Right atrium auricular region (tissue), 2 donors: ENCODE measurements at places on chromosomes 5 and 9. TPM values are rescaled to one million over a fixed set of nuclear protein-coding genes. Genes with fewer than 3 reads are reported as not detected.

DNA sequence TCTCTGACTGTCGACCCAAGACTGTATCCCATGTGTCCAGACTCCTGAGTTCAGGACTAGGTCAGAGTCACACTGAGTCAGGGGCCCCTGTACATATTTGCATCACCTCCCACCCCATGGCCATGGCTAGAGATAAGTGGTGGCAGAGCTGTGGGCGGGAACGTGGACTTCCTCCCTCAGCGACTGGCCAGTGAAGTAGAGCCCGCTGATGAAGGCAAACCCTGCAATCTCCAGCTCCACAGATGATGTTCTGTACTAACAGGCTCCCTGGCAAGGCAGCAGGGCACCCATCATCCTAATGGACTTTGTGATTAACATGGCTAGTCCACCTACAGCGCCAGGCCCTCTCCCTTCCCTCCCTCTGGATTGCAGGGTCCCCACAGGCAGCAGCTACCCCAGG is 110.5 kb upstream of the LRRTM2 start:
- DNase-seq: peak; percentile 54
- no peaks in the 10 kb centered on the region for H3K36me3 ChIP-seq
- peaks cover 8% of the 10 kb centered on the region for H3K4me1 ChIP-seq
- H3K27me3 ChIP-seq: no peaks in the 10 kb centered on the region

- no peak overlapping the region for H3K27ac ChIP-seq
- H3K4me1 ChIP-seq: no peaks in the 10 kb centered on the region
- no peaks in the 10 kb centered on the region for H3K36me3 ChIP-seq
- H3K4me3 ChIP-seq: no peak overlapping the region
Measured at GRCh38 chr9:110979636-110980035, 58.6 kb downstream of the LPAR1 start.

The MEGF9 gene
- 15.3 TPM for total RNA-seq

GRCh38 chr5:111689357-111689935 is 67.5 kb downstream of the NREP start:
- no peak for DNase-seq
- H3K27ac ChIP-seq: no peak overlapping the region
- H3K4me1 ChIP-seq: no peaks in the 10 kb centered on the region
- H3K4me3 ChIP-seq: no peak overlapping the region
- H3K27me3 ChIP-seq: no peaks in the 10 kb centered on the region

The SHC3 gene
- total RNA-seq: 1.7 TPM

GRCh38 chr5:82938901-82939725 is 138.1 kb downstream of the TMEM167A start:
- no peak overlapping the region for H3K4me3 ChIP-seq
- DNase-seq: no peak
- H3K4me1 ChIP-seq: no peaks in the 10 kb centered on the region
- H3K36me3 ChIP-seq: no peaks in the 10 kb centered on the region
- no peaks in the 10 kb centered on the region for H3K27me3 ChIP-seq
- H3K27ac ChIP-seq: no peak overlapping the region

GRCh38 chr5:89300426-89300970 is 417.5 kb upstream of the MEF2C start:
- H3K36me3 ChIP-seq: no peaks in the 10 kb centered on the region
- no peak overlapping the region for H3K4me3 ChIP-seq

DNA sequence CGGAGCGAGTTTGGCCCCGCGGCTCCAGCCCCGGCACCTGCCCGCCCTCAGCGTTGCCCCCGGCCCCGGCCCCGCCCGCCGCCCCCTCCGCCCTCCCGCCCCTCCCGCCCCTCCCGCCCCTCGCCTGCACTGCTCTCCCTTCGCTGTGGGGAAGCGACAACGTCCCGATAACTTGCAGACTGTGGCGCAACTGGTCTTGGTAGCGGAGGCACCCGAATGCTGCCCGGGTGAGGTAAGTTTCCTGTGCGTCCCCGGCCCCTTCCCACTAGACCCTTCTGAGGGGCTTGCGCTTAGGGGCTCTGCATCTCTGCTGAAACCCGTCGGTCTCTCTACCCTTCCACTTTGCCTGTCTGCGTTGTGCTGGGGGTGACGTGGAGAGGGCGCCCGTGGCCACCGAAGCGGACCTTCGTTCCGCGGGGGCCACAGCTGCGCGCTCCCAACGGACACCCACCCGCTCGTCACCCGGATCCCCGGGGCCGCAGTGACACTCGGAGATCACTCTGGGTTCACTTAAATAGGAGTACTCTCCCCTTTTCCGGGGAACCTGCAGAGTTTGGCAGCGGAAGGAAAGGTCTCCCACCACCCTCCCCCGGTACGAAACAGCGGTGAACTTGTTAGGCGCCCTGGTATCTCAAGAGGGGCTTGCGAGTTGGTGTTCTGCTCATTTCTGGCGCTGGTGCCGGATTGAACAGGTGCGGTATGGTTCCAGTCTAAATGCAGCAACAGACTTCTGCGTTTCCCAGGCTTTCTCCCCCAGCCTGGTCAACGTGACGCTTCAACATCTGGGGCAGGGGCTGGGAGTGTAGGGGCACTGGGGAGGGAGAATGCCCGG is 707 bp downstream of the PIP5K1B start:
- peak overlapping the region; percentile 85 for H3K27ac ChIP-seq
- H3K4me3 ChIP-seq: peak overlapping the region; percentile 67
- no peaks in the 10 kb centered on the region for H3K4me1 ChIP-seq
- no peaks in the 10 kb centered on the region for H3K27me3 ChIP-seq
- no peak for DNase-seq
- no peaks in the 10 kb centered on the region for H3K36me3 ChIP-seq

The RASEF gene
- not detected for total RNA-seq

The FAM153A gene
- 1.9 TPM for total RNA-seq

The PITX1 gene
- not detected for total RNA-seq

The TMEM232 gene
- total RNA-seq: 1.2 TPM

DNA sequence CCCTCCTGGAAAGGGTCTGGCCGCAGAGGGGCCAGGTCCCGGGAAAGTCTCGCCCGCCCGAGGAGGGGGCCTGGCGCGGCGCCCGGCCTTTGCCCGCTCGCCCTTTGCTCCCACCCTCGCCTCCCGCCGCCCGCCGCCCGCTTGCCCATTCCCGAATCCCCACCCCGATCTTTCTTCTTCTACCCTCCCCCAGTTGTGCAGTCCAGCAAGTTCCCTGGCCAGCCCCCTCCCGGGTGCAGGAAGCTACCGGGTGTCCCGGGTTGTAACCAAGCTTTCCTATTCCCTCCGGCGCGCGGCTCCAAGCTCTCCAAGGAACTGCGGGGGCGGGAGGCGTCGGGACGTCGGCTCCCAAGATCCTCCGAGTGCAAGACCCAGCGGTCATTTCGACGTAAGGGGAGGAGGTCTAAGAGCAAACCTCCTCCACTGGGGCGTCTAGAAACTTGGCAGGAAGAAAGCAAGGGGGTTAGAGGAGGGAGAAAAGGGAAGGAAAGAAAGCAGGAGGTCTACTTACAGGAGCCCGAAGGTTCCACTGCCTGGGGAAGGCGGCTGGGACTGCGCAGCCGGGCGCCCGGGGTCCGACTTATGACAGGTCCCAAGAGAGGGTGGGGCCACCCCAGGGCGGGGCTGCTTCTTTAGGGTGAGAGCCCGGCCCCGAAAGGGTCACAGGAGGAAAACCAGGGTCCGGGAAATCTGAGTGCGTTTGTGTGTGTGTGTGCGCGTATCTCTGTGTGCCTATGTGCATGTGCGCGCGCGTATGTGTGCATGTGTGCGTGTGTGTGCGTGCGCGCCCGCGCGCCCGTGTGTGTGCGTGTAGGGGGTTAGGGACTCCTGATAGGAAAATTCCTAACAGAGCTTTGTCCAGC is at the start of gene PTGR1:
Gene PTGR1 (minus strand): TSS at position 556 of the 863 bp plus-strand sequence. CDS start 2,225 bp downstream, outside the sequence.
- peak; percentile 86 for DNase-seq
- H3K4me1 ChIP-seq: peaks cover 6% of the 10 kb centered on the region
- peaks cover 21% of the 10 kb centered on the region for H3K36me3 ChIP-seq
- no peaks in the 10 kb centered on the region for H3K27me3 ChIP-seq
- peak within 1 kb of the TSS; percentile 86 for H3K27ac ChIP-seq
